ENCODE measurements at places on chromosomes 6 and 20. TPM values are rescaled to one million over a fixed set of nuclear protein-coding genes. Genes with fewer than 3 reads are reported as not detected.

GRCh38 chr6:150293423-150294173 is 75.2 kb upstream of the IYD start:
- peak; percentile 34 for DNase-seq

- peak; percentile 68 for DNase-seq
Observed at GRCh38 chr6:21596145-21596948, 2.8 kb downstream of the SOX4 start.

- DNase-seq: no peak
Observed at GRCh38 chr6:144411531-144412165, 126.5 kb downstream of the UTRN start.

GRCh38 chr6:134920422-134920821 is 29.5 kb downstream of the ALDH8A1 start:
- no peak for DNase-seq

DNA sequence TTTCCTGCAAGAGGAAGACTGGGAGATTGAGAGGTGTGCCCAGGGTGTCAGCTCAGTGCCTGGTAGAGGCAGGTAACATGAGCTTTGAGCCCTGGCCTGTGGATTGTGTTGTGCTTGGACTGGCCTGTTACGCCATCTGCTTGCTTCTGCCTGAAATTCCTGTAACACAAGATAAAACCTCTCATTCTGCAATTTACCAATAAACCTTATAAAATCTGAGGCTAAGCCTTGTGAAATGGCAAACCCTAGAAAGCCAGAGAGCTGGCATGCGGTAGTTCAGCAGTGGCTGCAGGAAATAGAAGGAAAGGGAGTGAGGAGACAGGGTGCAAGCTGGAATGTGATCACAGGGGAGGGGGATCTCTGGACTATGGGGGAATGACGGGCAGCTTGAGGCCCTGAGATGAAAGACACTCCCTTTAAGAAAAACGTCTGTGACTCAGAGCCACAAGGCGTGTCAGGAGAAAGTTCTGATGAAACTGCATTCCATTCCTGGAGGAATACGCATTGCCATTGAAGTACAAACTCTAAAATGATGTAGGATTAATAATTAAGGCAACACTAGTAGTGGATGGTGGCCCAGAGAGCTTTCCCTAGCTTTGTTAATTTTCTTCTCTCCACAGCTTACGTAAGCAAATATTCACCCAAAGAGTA is 26.3 kb upstream of the TFAP2A start:
- peak; percentile 87 for DNase-seq

- no peak for DNase-seq
Observed at GRCh38 chr20:24543168-24543567, 73.7 kb downstream of the SYNDIG1 start.

- DNase-seq: no peak
Observed at GRCh38 chr20:35283441-35284266, 918 bp downstream of the EIF6 start.

GRCh38 chr6:83055366-83055964 is 10.2 kb downstream of the UBE3D start:
- DNase-seq: peak; percentile 59

CST1 gene
- 48.3 TPM for total RNA-seq

FOXF2 gene
- total RNA-seq: 3.8 TPM

MLIP gene
- total RNA-seq: 23.9 TPM

CUL9 gene
- 18.1 TPM for total RNA-seq

All from SK-MEL-5 (cell line).